ENCODE measurements at places on chromosomes 2 and 18.

- no peak for DNase-seq
These were observed 56.3 kb upstream of the UBXN4 start for GRCh38 chr2:135685361-135685760.

- no peak for DNase-seq
These were observed 73.2 kb downstream of the ZNF532 start for GRCh38 chr18:58937887-58938267.

- DNase-seq = peak; percentile 71
These were observed 620 bp downstream of the SLC14A1 start for GRCh38 chr18:45724601-45725000.

- DNase-seq = no peak
These were observed 27.7 kb upstream of the CPS1 start for GRCh38 chr2:210528716-210529115.

- DNase-seq = no peak
These were observed 3.6 kb downstream of the CXCR4 start for GRCh38 chr2:136114382-136114781.

DNA sequence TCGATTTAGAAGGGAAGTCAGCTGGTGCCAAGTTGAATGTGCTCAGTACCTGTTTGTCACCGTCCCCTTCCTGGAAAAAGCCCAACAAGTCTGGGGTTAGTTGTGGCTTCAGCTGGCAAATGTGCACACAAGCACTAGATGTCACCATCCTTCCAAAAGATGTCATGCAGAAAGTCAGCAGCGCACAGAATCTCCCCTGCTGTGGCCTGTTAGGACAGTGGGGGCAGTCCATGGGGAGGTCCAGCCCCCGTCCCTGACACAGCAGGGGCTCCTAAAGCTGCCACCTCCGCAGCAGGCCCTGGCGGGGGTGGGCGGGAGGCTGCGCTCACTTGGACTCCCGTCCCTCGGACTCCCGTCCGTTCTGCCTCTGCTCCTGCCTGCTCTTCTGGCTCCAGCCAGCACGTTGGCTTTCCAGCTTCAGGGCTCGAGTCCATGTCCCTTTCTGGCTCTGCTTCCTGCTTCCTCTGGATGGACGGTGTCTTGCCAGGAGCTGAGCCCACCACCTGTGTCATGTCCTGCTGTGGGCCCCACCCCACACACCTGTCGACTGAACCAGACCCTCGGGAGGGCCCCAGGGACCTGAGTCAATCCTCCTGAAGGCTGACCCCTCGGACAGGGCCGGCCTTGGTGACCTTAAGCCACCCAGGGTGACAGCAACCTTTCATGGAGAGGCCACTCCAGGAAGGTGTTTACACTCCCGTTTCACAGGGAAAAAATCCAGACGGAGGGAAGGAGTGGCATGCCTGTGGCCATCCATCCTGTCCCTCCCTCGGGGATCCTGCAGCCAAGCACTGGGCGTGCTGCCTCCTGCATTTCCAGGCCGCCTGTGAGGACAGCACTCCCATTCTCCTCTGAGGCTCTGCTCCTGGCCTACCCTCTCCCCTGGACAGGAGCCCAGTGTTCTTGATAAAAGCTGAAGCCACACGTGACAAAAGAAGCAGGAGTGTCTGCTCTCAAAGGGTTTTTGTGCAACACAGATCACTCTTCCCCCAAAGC lies 8.5 kb downstream of the RAB17 start:
- DNase-seq = no peak

- no peak for DNase-seq
These were observed 92.2 kb upstream of the SETBP1 start for GRCh38 chr18:44588508-44588907.

GRCh38 chr2:53397085-53397484 lies 370.5 kb upstream of the CHAC2 start:
- DNase-seq = no peak

GRCh38 chr2:199219551-199219950 lies 238.2 kb downstream of the SATB2 start:
- no peak for DNase-seq

DNA sequence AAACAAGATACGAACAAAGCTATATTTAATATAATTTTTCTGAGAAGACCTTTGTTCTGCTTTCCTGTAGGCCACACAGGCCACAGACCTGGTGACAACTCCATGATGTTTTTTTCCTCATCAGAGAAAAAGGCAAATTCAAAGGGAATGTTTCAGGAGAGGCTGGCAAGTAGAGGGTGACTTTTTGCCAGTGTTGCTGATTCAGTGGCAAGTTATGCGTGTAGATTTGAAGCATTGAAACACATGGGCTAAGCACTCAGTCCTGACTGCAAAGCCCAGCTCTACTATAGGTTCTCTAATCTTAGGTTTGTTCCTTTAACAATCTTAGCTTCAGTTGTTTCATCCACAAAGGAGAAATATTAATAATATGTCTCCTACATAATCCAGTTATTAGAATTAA lies 499.8 kb downstream of the SUCLG1 start:
- no peak for DNase-seq

- no peak for DNase-seq
These were observed 281.5 kb downstream of the AFF3 start for GRCh38 chr2:99860720-99861375.

DNA sequence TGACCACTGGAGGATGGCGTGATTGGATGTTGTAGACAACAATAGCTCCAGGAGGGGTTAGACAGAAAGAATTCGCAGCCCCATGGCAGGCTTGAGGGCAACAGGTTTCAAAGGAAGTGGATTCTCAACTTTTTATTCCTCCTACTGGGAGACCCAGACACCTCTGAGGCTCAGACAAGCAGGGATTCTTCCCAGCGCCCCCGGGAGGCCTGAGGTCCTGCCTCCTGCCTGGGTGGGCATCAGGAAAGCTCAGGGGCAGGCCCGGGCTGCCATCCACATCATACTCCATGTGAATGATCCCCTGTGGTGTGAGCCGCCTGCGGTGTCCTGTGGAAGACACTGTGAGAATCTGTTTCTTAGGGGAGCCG lies 203.5 kb downstream of the CYP26B1 start:
- DNase-seq = no peak

GRCh38 chr2:47050021-47050760 lies 104.9 kb downstream of the STPG4 start:
- no peak for DNase-seq

DNA sequence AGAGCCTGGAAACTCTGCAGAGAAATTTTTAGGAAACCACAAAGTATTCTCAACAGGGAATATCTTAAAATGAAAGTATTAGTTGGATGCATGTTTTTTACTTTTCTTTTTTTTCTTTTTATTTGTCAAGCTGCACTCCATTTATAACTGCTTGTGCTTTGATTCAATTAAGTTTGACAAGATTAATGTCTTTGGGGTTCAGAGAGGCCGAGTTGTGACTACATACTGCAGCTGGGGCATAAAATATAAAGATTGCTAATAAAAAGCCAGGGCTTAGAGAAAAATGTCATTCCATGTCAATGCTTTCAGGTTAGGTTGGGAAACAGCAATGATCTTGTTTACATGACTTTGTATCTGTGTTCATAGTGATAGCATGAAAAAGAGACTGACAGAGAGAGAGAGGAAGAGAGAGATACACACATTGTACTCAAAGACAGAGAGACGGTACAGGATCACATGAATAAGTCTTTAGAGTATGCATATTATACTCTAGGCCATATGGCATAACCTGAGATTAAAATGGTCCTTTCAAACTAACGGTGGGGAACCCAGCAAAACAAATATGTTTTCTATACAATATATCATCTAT lies 1022.3 kb upstream of the CNTNAP5 start:
- DNase-seq = no peak

DNA sequence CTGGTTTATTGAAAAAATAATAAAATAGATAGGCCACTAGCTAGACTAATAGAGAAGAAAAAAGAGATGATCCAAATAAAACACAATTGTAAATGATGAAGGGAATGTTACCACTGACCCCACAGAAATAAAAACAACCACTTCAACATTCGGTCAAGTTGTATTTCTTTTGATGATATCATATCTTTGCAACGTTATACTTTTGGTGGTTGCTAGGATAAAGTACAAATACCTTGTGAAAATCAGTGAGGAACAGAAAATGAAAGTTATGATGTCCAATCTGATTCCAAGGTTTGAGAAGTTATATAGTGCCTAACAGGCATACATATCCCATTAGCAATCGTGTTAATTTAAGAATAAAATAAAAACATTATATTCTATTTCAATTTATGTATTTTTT lies 6.6 kb upstream of the ASNSD1 start:
- no peak for DNase-seq

- no peak for DNase-seq
These were observed 87.0 kb downstream of the LIPG start for GRCh38 chr18:49648811-49649210.

- DNase-seq = no peak
These were observed 121.8 kb upstream of the HNMT start for GRCh38 chr2:137842430-137842829.

DNA sequence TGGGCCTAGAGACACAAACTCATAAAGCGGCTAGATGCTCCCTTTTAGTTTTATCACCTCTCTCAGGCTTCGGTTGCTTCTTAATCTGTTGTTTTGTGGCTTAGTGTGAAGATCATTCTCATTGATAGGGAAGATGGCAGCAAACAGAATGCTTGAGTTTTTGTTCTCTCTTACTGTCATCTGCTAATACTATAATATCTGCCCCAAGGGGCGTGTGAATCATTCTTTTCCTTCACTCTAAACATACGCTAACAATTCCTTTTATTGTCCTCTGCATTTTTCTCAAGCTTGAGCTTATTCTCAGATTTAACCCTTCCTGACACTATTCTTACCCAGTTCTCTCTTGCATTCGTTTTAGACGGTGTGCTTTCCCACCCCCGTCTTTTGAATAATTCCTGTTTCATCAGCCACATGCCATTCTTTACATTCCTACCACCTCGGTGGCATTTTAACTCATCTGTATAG lies 323.9 kb upstream of the NRP2 start:
- DNase-seq = no peak

GRCh38 chr2:58925676-58926081 lies 684.6 kb upstream of the FANCL start:
- DNase-seq = no peak

GRCh38 chr2:221674446-221674845 lies 102.3 kb upstream of the EPHA4 start:
- no peak for DNase-seq

DNA sequence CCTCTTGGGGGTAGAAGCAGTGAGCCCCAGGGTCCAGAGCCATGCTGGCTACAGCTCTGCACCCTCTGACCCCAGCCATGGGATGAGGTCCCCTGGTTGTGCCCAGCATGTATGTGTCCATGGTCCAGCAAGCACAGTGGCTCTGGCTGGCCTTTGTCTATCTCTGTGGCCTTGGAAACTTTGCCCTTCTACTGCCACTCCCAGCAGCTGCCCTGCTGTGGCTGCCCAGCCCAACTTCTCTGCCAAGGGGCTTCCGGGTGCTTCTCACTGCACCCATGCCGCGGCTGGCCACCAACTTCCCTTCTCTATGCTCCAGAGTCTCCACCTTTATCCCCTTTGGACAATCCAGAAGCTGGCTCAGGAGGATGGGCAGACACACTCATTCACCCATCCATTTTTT lies 18.8 kb downstream of the TMEM185B start:
- no peak for DNase-seq

- no peak for DNase-seq
These were observed 9.8 kb downstream of the POU3F3 start for GRCh38 chr2:104863468-104864279.

GRCh38 chr2:85264471-85264870 lies 63.3 kb downstream of the TGOLN2 start:
- DNase-seq = no peak

DNA sequence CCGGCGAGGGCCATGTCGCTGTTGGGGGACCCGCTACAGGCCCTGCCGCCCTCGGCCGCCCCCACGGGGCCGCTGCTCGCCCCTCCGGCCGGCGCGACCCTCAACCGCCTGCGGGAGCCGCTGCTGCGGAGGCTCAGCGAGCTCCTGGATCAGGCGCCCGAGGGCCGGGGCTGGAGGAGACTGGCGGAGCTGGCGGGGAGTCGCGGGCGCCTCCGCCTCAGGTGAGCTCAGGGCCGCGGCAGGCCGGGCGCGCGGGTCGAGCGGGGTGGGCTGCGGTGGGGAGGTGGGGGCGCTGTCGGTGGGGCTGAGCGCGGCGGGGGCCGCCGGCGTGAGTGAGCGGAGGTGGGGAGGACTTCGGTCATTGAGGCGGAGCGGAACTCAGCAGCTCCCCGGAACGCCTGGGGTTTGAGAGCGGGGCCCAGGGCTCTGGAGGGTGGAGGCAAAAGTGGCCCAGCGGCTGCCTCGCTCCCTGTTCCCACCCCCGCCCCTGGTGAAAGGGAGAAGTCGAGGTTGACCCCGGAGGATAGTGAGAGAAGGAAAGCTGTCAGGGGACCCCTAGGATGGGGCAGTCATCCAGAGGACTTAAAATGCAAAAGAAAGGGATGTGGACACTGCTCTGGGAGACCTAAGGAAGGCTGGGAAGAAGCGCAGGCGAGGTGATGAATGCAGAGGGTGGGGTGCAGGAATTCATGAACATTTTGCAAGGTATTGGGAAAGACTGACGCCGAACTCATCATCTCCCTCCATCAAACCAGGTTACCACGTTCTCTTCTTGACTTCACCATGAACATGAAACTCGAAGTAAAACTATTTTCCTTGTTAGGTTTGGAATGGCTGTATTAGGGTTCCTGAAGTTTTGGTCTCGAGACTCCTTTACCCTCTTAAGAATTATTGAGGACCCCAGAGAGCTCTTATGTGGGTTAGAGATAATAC lies 633 bp downstream of the MALT1 start:
- no peak for DNase-seq

DNA sequence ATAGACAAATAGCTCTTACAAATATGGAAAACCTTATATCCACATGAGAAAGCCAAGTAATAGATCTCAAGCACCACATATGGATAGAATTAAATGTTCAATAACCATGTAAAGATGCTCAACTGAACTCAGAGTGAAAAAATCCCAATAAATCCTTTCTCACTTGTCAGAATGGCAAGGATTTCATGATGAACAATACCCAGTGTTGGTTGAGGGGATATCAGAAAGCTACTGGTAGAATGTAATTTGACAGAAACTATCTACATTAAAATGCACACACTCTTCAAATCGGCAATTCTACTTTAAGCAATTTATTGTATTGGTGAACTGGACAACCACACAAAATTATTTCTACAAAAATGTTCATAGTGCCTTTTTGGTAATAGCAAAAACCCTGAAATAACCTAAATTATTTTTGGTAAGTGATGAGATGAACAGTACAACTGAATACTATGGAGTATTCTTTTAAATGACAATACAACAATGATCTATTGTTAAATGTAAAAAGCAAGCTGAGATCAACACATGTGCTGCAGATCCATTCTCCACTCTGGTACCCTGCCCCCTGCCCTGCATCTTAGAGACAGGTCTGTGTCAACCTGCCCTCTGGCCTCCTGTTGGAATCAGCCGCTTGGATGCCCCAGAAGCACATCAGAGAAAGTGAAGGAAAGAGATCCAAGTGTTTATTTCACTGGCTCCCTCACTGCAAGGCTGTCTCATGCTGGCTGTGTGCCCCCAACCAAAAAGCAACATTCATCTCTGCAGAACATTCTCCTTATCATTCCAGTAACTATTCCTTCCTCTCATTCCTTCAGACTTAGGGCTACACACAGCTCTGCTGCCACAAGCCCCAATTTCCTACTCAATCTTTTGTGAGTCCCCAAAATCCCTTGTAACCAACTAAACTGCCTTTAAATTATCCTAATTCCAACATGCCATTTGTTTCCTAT lies 442.5 kb downstream of the LRATD1 start:
- no peak for DNase-seq

- no peak for DNase-seq
These were observed 361.6 kb downstream of the SOX11 start for GRCh38 chr2:6053743-6054142.

GRCh38 chr2:206480161-206480560 lies 36.8 kb downstream of the ADAM23 start:
- DNase-seq = no peak

Measured in hematopoietic multipotent progenitor cell treated with erythropoietin and hydrocortisone succinate and interleukin-3 and kit ligand, for 17 days (in vitro differentiated cells).